Stimulated activated CD8-positive, alpha-beta memory T cell treated with anti-CD3 and anti-CD28 coated beads, Interleukin-2, amount 100 ng/mL, for 1 hour (primary cell): ENCODE measurements at places on chromosomes 16 and 17.

DNA sequence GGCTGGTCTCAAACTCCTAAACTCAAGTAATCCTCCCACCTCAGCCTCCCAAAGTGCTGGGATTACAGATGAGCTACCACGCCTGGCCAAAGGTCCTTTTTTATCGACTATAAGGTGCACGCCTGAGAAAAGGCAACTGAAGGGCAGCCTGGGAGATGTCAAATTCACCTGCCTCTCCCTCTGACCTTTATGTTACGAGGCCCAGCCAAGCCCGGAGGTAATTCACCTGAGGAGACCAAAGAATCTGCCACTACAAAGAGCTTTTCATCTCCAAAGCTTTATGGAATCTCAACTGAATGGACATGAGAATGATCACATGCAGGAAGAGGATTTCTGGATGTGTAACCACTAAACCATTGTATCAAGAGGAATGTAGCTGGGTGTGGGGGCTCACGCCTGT is 37.2 kb downstream of the LYRM1 start:
- DNase-seq = no peak

DNA sequence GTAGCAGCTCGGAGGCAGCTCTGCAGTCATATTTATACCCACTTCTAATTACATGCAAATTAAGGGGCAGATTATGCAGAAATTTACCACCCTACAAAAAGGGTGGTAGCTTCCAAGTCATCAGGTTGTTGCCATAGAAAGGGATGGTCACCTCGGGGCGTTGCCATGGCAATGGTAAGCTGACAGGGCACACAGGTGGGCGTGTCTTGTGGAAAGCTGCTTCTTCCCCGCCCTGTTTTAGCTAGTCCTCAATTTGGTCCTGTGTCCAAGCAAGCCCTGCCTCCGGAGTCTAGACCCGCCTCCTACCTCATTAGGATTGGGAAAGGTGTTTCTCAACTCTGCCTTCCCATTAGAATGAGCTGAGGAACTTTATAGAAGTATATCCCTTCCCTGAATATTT is 98.7 kb downstream of the HS3ST2 start:
- no peak for DNase-seq

- no peak for DNase-seq
These were observed 84.1 kb downstream of the AIPL1 start for GRCh38 chr17:6350806-6351205.

DNA sequence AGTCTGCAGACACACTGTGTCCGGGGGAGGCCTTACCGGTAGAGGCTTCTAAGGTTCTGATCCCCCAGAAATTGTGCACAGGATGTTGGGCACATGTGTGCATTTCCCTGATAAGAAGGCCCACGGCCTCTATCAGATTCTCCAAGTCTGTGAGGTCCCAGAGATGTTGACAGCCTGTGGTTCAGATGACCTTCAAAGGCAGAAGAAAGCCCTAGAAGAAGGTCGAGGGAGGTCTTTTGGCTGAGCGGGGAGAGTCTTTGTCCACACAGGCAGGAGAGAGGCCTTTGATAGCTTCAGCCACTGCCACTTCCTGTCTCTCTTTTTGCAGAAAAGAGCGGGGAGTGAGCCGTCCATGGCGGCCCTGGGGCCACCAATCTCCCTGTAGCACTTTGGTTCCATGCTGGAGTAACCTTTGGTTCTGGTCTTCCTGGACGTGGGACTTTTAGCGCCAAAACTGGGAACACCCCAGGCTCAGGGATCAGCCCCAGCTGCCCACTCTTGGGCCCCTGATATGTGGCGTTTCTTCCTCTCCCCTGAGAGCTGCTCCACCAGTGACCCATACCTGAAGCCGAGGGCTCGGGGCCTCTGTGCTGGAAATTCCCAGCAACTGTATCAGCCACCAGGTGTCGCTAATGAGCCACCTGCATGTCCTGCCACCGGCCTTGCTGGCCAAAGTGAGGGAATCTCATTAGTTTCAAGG is 28.1 kb upstream of the LGALS9 start:
- DNase-seq = peak; percentile 46

GRCh38 chr16:13913374-13914292 is 6.3 kb upstream of the ERCC4 start:
- DNase-seq = no peak

- no peak for DNase-seq
These were observed 42.3 kb downstream of the CRLF3 start for GRCh38 chr17:30782206-30782605.

DNA sequence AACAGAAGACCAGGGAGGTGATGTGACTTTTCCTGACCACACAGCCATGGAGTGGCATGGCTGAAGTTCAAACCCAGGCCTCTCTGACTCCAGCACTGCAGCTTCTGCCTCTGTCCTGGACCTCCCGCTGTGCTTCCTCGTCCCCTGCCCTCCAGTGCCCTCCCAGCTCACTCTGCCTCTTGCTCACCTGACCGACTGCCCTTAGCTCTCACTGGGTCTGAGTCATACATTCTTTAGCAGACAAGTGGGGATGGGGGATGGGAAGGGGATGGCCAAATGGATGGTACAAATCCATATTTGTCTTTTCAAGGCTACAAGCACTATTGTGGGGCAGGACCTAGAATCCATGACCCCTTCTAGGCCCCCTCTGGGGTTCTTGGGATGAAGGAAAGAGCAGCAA is 33.0 kb downstream of the PITPNM3 start:
- DNase-seq = no peak

- DNase-seq = no peak
These were observed 14.3 kb upstream of the NUBP1 start for GRCh38 chr16:10729104-10730048.

DNA sequence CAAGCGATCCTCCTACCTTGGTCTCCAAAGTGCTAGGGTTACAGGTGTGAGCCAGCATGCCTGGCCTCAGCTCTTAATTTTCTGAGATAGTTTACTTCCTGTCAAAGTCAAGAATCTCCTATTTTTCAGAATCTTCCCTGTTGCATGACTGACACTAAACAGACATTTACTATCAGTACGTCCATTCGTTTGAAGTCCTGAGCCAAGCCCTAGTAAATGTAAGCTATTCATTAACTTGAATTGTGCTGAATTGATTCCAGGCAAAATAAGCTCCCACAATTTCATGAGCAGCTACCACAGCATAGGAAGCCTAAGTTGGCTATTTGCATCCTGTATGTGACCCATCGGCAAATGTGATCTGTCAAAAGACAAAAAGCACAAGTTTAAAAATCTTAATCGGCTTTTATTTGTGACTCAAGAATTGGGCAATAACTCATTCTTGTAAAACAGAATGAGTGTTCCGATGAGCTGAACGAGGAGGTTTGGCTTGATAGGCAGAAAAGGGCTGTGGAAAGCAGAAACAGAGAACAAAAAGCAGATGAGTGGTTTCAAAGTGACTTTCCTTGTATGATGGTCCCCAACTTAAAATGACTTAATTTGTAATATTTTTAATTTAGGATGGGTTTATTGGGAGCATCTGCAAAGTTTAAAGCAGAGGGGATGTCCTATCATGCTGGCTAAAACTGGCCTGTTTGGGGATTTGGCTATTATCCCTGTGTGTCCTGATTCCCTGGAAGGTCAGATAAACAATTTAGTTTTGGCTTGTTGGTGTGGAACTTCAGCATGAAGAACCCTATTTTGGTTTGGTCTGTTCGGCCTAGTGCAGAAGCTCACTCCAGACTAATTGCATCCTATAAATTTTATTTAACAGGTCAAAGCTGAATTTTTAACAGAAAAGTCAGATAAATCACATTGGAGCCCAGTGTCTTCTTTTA is 14.2 kb downstream of the RNF112 start:
- DNase-seq = no peak

GRCh38 chr17:11953924-11954323 is 43.4 kb downstream of the ZNF18 start:
- DNase-seq = no peak

- DNase-seq = no peak
These were observed 13.2 kb upstream of the NAGLU start for GRCh38 chr17:42522798-42523278.

- DNase-seq = no peak
These were observed 71.9 kb downstream of the SDR42E1 start for GRCh38 chr16:81939164-81940056.

DNA sequence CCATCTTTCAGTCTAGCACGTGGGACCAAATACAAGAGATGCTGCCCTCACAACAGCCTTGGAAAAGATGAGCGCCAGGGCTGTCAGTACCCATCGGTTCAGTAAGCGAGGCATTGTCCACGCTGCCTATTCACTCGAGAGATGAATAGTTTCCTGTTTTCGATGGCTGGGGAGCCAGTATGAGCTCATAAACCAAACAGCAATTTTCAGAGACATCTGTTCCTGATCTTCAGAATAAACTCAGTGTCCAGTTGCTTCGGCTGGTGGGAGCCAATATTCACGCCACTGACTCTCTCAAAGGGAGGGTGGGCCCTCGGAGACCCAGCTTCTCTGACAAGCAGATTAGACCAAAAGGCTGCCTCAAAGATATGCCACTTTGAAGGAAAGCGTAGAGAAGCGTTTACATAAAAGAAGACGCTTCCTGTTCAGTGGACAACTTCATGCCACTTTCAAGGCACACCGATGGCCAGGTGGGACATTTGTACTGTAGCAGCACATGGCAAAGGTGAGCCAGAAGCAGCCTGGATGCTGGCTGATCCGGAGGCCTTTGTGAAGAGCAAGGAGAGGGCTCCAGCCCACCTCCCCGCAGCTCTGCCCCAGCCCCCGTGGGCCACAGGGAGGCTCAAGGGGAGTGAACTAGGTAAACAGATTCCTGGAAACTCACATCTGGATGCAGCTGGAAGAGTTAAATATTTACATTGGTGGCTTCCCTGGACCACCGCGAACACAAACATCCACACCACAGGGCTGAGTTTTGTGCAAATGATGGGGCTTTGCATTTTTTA is 6.0 kb downstream of the TIMM22 start:
- DNase-seq = no peak

DNA sequence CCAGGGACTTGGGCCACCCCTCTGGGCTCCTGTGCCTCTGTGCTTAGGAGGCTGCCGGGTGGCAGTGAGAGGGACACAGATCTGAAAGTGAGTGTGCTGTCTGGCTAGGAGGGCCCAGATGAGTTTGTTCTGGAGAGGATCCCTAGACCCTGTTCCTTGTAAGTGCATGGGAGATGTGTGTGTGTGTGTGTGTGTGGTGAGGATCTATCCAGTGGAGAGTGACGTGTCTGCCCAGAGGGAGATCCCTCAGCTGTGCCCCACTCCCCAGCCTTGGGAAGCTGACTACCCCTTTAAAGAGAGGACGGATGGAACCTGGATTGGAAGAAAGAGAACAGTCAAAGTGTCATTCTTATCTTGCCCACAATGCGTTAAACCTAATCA is 25.5 kb upstream of the CDC42EP4 start:
- DNase-seq = no peak

GRCh38 chr16:8645141-8645521 is 23.6 kb downstream of the METTL22 start:
- DNase-seq = no peak

GRCh38 chr17:81299846-81300585 is 4.9 kb upstream of the SLC38A10 start:
- DNase-seq = no peak

DNA sequence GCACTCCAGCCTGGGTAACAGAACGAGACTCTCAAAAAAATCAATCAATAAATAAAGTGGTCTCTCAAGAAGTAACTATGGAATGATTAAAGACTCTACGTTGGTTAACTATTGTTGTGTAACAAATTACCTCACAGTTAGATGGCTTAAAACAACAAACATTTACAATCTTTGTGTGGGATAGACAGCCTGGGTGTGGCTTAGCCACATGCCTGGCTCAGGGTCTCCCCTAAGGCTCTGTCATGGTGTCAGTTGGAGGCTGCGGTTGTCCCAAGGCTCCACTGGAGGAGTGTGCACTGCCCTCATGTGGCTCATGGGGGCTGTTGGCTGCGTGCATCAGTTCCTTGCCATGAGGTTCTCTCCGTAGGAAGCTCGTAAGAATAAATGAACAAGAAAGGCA is 294.5 kb downstream of the SNX29 start:
- no peak for DNase-seq

GRCh38 chr17:409308-409847 is 56.8 kb upstream of the RPH3AL start:
- DNase-seq = no peak

DNA sequence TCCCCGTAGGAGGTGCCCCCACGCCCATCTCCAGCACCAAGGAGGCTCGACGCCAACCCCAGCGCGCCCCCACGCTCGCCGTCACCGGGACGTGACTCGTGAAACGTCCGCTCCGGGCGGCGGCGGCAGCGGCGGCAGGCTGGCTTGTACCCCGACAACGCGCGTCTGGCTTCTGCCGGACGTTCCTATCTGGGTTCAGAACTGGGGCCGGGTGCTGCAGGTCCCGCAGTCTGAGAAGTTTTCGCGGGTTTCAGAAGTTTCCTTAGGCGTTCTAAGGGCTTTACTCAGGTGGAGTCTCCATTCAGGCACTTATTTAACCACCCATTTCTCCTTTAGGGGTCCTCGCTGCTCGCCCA is 672 bp upstream of the ALKBH5 start:
- DNase-seq = peak; percentile 50

DNA sequence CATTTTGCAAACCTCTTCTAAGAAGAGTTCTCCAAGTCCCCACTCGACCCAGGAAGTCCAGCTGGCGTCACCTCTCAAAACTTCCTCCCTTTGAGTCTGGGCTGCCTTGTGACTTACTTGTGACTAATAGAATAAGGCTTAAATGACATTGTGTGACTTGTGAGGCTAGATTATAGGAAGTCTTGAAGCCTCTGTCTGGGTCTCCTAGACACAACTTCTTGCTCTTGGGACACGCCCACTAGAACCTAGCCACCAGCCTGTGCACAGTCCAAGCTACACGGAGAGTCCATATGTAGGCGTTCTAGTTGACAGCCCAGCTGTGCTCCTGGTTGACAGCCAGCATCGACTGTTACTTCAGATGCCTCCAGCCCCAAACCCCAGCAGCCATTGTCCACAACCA is 66.7 kb upstream of the TANC2 start:
- DNase-seq = no peak

- DNase-seq = no peak
These were observed 7.3 kb upstream of the METRNL start for GRCh38 chr17:83071966-83072562.

DNA sequence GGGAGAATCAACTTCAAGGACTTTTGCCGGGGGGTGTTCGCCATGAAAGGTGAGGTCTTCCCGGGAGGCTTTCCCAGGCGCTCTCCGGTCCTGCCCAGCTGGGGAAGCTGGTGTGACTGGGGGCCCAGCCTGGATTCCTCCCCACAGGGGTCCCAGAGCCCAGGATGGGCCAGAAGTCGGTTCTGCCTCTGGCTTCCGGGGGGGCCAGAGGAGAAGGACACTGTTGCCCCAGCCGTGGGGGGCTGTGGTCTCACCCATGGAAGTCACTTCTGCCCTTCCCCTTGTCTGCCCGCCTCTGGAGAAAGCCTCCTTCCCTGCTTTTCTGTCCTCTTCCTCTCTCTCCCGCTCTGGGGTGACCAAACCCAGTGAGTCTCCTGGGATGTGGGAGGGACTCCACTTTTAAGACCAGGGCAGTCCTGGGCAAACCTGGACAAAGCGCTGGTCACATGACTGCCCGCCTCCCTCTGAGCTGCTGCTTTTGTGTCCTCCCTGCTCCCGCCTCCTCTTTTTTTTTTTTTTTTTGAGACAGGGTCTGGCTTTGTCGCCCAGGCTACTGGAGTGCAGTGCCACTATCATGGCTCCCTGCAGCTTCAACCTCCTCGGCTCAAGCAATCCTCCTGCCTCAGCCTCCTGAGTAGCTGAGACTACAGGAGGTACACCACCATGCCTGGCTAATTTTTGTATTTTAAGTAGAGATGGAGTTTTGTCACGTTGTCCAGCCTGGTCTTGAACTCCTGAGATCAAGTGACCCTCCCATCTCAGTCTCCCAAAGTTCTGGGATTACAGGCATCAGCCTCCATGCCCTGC is 40.6 kb downstream of the RAB11FIP4 start:
- no peak for DNase-seq

GRCh38 chr16:17362183-17362582 is 108.6 kb downstream of the XYLT1 start:
- DNase-seq = no peak

- no peak for DNase-seq
These were observed 77.7 kb downstream of the AATF start for GRCh38 chr17:37026531-37026869.
